ENCODE measurements at places on chromosomes 3 and 15. TPM values are rescaled to one million over a fixed set of nuclear protein-coding genes. Genes with fewer than 3 reads are reported as not detected.
A peak's percentile ranks its signal among the peaks of the same experiment; 100 is the strongest.

IGDCC3 gene
- total RNA-seq = 1.8 TPM

DNA sequence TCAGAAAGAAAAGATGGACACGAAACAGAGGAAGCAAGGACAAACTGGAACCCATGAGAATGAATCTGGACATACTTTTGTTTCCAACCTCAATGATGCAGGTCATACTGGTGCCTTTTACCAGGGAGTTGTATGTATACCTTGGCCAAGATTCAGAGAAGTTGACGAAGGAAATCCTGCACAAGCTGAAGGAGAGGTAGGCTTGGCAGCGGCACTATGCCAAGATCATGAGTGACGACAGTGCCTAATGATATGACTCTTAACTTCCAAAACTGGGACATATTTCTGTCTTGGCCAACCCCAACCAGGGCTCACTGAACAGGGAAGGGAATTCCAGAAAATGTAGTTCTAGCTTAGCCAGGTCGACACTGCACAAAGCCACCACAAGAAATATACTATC is 149.2 kb upstream of the SLCO3A1 start:
- no peaks in the 10 kb centered on the region for H3K27me3 ChIP-seq
- H3K4me3 ChIP-seq = no peak overlapping the region
- H3K27ac ChIP-seq = no peak overlapping the region
- H3K36me3 ChIP-seq = no peaks in the 10 kb centered on the region
- H3K4me1 ChIP-seq = no peaks in the 10 kb centered on the region

GCNT3 gene
- total RNA-seq = under 0.01 TPM

- H3K4me3 ChIP-seq = no peak overlapping the region
- H3K36me3 ChIP-seq = no peaks in the 10 kb centered on the region
- H3K27ac ChIP-seq = no peak overlapping the region
- peaks cover 9% of the 10 kb centered on the region for H3K4me1 ChIP-seq
- no peak for DNase-seq
These were observed 14.0 kb upstream of the MAP4 start for GRCh38 chr3:48030188-48030587.

DNA sequence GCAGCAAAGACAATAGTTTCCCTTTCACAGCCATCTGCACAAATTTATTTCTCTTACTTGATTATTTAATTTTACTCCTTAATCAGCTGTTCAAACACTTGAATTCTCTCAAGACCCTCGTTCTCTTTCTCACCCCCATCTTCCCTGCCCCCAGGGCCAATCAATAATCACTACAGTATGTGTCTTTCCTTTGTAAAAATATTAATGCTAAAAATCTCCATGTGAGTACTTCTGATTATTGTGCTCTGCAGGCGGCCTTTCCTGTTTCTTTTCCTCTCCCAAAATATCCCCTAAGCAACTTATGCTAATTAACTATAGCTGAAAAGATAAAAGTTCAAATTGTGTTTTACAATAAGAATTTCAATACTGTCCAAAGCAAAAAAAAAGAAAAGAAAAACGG is 617.0 kb upstream of the CBLB start:
- no peak overlapping the region for H3K27ac ChIP-seq
- no peaks in the 10 kb centered on the region for H3K4me1 ChIP-seq
- H3K36me3 ChIP-seq = no peaks in the 10 kb centered on the region
- peak; percentile 4 for DNase-seq
- H3K4me3 ChIP-seq = no peak overlapping the region
- no peaks in the 10 kb centered on the region for H3K27me3 ChIP-seq

GRCh38 chr3:196502775-196503195 is 783 bp downstream of the RNF168 start:
- peak overlapping the region; percentile 95 for H3K4me3 ChIP-seq
- peaks cover 11% of the 10 kb centered on the region for H3K4me1 ChIP-seq
- H3K36me3 ChIP-seq = peaks cover 3% of the 10 kb centered on the region
- peak; percentile 73 for DNase-seq
- peaks cover 2% of the 10 kb centered on the region for H3K27me3 ChIP-seq
- peak overlapping the region; percentile 97 for H3K27ac ChIP-seq

SOX2 gene
- total RNA-seq = 0.22 TPM

GRCh38 chr3:184773283-184774186 is 38.4 kb upstream of the VPS8 start:
- peaks cover 41% of the 10 kb centered on the region for H3K4me1 ChIP-seq
- no peak overlapping the region for H3K4me3 ChIP-seq
- peak overlapping the region; percentile 82 for H3K27ac ChIP-seq
- peak; percentile 76 for DNase-seq

DNA sequence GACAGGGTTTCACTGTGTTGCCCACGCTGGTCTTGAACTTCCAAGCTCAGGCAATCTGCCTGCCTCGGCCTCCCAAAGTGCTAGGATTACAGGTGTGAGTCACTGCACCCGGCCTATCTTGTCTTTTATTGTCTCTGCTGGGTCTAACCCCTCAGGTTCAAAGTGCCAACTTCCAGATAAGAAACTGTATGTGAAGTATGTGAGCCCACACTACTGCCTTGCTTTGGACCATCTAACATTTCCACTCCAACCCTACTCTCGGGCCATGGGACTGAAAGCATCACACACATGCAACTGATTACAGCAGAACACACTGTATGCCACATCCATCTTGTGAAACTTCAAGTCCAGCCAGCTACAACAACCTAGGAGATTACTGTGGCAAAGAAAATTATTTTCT is 256.1 kb upstream of the VEPH1 start:
- no peak overlapping the region for H3K27ac ChIP-seq
- H3K36me3 ChIP-seq = no peaks in the 10 kb centered on the region
- H3K4me3 ChIP-seq = no peak overlapping the region

DNA sequence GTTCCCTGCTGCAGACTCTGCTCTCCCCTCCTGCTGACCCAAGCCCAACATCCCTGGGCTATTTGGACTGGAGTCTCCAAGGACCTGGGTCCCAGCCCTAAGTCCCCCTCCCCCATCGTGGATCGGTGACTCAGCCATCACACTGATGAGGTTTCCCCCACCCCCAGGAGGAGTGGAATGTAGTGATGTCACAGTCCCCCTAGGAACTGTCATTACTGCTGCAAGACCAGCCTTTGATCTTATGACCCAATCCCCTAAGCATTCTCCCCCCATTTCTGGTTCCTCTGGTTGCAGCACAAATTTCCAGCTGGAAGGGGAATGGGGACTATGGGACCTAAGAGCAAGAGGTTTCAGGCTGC is 63.4 kb upstream of the CSPG4 start:
- H3K4me1 ChIP-seq = no peaks in the 10 kb centered on the region
- H3K27ac ChIP-seq = no peak overlapping the region
- no peaks in the 10 kb centered on the region for H3K36me3 ChIP-seq
- no peak for DNase-seq
- H3K4me3 ChIP-seq = no peak overlapping the region
- peaks cover 8% of the 10 kb centered on the region for H3K27me3 ChIP-seq

DNA sequence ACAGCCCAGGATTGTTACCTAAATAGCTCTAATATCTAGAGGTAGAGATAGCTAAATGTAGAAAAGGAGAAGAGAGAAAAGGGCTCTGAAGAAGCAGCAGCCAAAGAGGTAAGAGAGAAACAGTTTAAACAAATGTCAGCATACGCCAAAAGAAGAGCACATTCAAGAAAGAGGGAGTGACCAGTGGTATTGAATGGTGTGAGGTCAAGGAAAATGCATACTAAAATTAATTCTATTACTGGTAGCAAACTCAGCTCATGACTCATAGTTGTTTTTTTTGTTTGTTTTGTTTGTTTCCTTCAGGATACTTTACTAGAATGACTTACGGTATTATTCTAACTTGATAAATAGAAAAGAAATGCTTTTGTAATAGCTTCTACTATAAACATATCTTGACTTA is 86.5 kb upstream of the FXR1 start:
- H3K27ac ChIP-seq = no peak overlapping the region
- no peak overlapping the region for H3K4me3 ChIP-seq
- DNase-seq = no peak
- H3K4me1 ChIP-seq = no peaks in the 10 kb centered on the region

DNA sequence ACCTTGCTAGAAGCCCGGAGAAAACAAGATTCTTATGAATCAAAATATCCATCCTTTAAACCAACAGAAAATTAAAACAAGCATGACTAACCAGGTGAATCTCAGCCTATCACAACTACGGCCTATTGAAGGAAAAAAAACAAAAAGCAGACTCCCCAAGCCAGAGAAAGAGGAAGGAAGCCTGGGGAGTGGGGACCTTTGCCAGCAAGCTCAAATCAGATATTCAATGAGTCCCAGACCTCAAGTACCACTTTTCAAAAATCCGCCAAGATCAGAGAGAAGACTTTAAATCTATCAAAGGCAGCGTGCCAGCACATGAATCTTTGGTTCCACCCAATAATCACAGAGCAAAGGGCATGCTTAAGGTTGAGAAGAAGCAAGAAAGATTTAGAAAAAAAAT is 253.8 kb downstream of the NTRK3 start:
- no peaks in the 10 kb centered on the region for H3K36me3 ChIP-seq
- H3K4me1 ChIP-seq = no peaks in the 10 kb centered on the region

- no peak for DNase-seq
- H3K27me3 ChIP-seq = no peaks in the 10 kb centered on the region
- no peak overlapping the region for H3K4me3 ChIP-seq
- H3K4me1 ChIP-seq = peaks cover 12% of the 10 kb centered on the region
- H3K36me3 ChIP-seq = no peaks in the 10 kb centered on the region
These were observed 38.1 kb downstream of the SLCO2A1 start for GRCh38 chr3:133991637-133992036.

- no peaks in the 10 kb centered on the region for H3K4me1 ChIP-seq
- H3K27ac ChIP-seq = no peak overlapping the region
- no peak for DNase-seq
These were observed 37.7 kb upstream of the GNB5 start for GRCh38 chr15:52228921-52229320.

- H3K27me3 ChIP-seq = no peaks in the 10 kb centered on the region
- H3K27ac ChIP-seq = no peak overlapping the region
- peak; percentile 18 for DNase-seq
- H3K4me1 ChIP-seq = no peaks in the 10 kb centered on the region
These were observed 14.9 kb upstream of the SELENOT start for GRCh38 chr3:150588027-150588830.

GRCh38 chr3:51581524-51581923 is 43.0 kb downstream of the RAD54L2 start:
- no peak overlapping the region for H3K4me3 ChIP-seq
- peaks cover 13% of the 10 kb centered on the region for H3K36me3 ChIP-seq
- DNase-seq = peak; percentile 8
- H3K27ac ChIP-seq = no peak overlapping the region
- H3K4me1 ChIP-seq = no peaks in the 10 kb centered on the region

SUSD5 gene
- 1.6 TPM for total RNA-seq

- peaks cover 7% of the 10 kb centered on the region for H3K4me1 ChIP-seq
- peak; percentile 49 for DNase-seq
- H3K27me3 ChIP-seq = no peaks in the 10 kb centered on the region
- H3K36me3 ChIP-seq = no peaks in the 10 kb centered on the region
- H3K4me3 ChIP-seq = peak overlapping the region; percentile 78
These were observed 1.3 kb downstream of the TOP2B start for GRCh38 chr3:25663347-25663868.

GRCh38 chr3:65548848-65549625 is 489.7 kb downstream of the MAGI1 start:
- no peaks in the 10 kb centered on the region for H3K36me3 ChIP-seq
- peak; percentile 40 for DNase-seq
- H3K4me1 ChIP-seq = peaks cover 9% of the 10 kb centered on the region
- peak overlapping the region; percentile 57 for H3K4me3 ChIP-seq
- no peak overlapping the region for H3K27ac ChIP-seq

DNA sequence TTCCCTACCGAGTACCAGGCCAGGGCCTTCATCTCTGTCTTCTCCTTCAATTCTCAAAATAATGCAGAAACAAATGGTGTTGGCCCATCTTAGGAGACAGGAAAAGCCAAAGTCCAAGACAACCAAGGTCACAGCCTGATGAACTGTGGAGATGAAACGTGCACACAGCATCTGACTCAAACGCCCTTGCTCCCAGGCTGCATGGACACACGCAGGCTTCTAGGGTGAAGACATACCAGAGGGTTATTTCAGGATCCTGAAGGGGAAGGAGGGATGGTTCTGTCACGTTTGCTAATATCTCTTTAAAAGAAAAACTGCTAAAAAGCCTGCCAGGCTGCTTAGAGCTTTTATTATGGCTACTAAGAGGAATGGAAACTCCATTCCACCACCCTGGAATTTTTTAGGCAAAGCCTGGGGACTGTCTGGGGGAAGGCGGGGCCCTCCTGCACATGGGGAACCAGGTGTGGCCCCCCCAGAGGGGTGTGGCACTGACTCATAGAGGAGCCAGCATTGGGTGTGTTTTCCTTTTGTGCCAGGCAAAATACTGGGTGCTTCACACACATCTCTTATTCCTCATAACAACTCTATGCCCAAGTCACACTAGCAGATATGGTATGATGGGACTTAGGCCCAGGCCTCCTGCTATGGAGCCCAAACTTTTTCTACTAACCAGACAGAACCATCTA is 62.9 kb downstream of the UMPS start:
- H3K27ac ChIP-seq = no peak overlapping the region
- H3K27me3 ChIP-seq = no peaks in the 10 kb centered on the region
- peaks cover 25% of the 10 kb centered on the region for H3K4me1 ChIP-seq
- no peak for DNase-seq
- H3K36me3 ChIP-seq = peaks cover 3% of the 10 kb centered on the region

DNA sequence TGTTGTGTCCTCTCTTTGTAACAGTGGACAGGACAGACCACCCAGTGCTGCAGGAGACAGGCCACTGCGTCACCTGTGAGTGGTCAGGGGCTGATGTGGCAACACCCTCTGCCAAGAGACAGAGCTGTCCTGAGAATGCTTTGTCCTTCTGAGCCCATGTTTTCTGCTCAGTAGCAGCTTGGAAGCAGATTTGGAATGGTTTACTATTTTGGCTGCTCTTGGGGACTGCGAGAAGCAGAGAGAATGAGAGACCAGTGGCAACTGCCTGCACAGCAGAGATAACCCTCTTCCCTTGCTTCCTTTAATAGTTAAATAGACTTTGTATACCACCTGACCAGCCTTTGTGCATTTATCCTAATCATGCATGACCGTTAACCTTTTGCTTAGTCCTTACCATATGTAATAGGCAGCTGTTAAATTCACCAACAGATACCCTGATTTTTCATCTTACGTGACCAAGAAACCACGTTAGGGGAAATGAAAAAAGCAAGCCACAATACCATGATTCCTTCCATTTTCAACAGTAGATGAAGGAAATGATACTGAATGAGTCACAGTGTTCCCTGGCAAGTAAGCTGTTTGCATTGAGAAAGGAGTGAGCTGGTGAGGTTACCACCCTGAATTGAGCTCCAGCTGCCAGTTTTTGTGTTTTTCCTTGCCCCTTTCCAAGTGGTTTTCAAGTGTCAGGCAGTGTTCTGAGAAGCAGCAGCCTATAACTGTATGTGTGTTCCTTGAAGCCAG is 35.5 kb downstream of the B3GALNT1 start:
- no peaks in the 10 kb centered on the region for H3K36me3 ChIP-seq
- H3K4me3 ChIP-seq = no peak overlapping the region
- no peak overlapping the region for H3K27ac ChIP-seq
- no peaks in the 10 kb centered on the region for H3K27me3 ChIP-seq

Measured in muscle of leg (tissue), 16 donors.